ENCODE measurements at places on chromosomes 3 and 15.

DNA sequence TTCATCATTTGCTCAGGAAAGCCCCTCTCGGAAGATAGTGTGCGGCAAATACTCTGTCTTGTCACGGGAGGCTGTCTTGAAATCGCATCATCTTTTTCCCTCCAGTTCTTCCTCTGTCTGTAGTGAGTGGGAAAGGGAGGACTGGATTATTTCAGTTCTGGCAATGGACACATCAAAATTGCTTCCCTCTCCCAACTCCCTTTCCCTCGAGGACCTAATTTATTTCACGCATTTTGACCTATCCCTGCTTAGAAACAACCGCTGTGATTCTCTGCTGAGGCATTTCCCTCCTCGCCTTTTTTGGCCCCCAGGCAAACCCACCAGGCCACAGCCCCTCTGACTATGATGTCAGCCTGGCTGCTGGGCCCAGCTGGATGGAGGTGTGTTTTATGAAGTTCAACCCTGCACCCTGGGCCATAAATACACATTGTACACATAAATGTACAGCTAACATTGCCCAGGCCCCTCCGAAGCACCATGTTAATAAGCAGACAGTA is 138.7 kb upstream of the LRTM1 start:
- DNase-seq: peak; percentile 23

GRCh38 chr3:72408983-72409779 is 439.1 kb downstream of the SHQ1 start:
- DNase-seq: no peak

DNA sequence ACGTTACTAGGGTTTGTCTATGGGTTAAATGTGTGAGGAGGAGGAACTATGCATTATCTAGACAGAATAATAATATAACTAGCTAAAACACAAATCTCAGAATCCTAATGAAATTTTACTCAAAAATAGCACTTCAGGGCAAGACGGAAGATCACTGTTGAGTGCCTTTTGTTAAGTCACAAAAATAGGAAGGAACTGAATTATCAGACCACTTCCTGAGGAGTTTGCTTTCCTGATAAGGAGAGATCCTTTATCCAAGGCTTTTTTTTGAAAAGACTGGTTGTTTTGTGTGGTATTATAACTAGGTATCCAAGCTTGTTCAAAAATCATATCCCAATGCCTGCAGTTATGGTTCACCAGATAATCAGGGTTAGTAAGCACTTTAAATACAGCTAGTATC is 34.6 kb downstream of the NR2E3 start:
- DNase-seq: no peak

- DNase-seq: peak; percentile 74
Measured at GRCh38 chr15:67884514-67885174, 44.8 kb upstream of the RNU6-1 start.

GRCh38 chr3:4888913-4889846 is 90.1 kb upstream of the BHLHE40 start:
- no peak for DNase-seq

- no peak for DNase-seq
Measured at GRCh38 chr3:153096731-153097131, 65.3 kb upstream of the RAP2B start.
